ENCODE measurements at places on chromosomes 4 and X. TPM values are rescaled to one million over a fixed set of nuclear protein-coding genes. Genes with fewer than 3 reads are reported as not detected.

The ZNF330 gene
- polyA plus RNA-seq = 49.7 TPM

The TEX13B gene
- not detected for polyA plus RNA-seq

The GYPE gene
- 0.70 TPM for polyA plus RNA-seq

The ADRA2C gene
- polyA plus RNA-seq = 0.90 TPM

The MAGEE2 gene
- 0.37 TPM for polyA plus RNA-seq

The UNC5C gene
- polyA plus RNA-seq = 4.1 TPM

The PAGE4 gene
- not detected for polyA plus RNA-seq

The TMEM156 gene
- polyA plus RNA-seq = 1.7 TPM

The F8A2 gene
- polyA plus RNA-seq = not detected

- H3K4me1 ChIP-seq = peaks cover 15% of the 10 kb centered on the region
- peak overlapping the region; percentile 87 for H3K27ac ChIP-seq
- DNase-seq = no peak
- H3K4me3 ChIP-seq = peak overlapping the region; percentile 93
Measured at GRCh38 chr4:75723163-75724065, 963 bp upstream of the USO1 start.

DNA sequence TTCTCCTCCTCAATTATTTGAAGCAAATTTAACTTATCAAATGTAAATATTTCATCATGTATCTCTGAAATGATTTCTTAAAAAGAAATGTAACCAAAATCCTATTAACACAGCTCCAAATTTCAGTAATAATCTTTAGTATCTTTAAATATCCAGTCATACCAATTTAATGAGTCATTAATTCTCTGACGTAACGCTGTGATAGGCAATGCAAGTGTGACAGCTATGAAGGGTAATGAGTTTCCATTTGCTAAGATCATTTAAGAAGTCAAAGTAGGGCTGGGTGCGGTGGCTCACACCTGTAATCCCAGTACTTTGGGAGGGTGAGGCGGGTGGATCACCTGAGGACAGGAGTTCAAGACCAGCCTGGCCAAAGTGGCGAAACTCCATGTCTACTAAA lies 15.6 kb downstream of the RPS3A start:
- no peak for DNase-seq
- H3K36me3 ChIP-seq = peaks cover 29% of the 10 kb centered on the region
- no peaks in the 10 kb centered on the region for H3K4me1 ChIP-seq

GRCh38 chr4:170256807-170257206 lies 167.1 kb upstream of the AADAT start:
- no peak for DNase-seq
- no peaks in the 10 kb centered on the region for H3K36me3 ChIP-seq
- H3K4me3 ChIP-seq = no peak overlapping the region

DNA sequence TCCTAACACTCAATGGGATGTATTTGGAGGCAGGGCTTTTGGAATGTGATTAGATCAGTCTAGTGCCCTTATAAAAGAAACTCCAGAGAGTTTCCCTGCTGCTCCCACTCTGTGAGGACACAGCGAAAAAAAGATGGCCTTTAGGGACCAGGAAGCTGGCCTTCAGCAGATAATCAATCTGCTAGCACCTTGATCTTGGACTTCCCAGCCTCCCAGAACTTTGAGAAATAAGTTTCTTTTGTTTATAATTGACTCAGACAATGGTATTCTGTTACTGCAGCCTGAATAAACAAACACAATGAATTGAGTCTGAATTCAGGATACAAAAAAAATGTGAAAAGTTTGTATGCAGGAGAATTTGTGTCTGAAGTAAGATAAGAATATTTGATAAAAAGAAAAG lies 842.1 kb downstream of the FSTL5 start:
- DNase-seq = no peak
- no peaks in the 10 kb centered on the region for H3K36me3 ChIP-seq
- no peak overlapping the region for H3K4me3 ChIP-seq
- no peaks in the 10 kb centered on the region for H3K27me3 ChIP-seq

DNA sequence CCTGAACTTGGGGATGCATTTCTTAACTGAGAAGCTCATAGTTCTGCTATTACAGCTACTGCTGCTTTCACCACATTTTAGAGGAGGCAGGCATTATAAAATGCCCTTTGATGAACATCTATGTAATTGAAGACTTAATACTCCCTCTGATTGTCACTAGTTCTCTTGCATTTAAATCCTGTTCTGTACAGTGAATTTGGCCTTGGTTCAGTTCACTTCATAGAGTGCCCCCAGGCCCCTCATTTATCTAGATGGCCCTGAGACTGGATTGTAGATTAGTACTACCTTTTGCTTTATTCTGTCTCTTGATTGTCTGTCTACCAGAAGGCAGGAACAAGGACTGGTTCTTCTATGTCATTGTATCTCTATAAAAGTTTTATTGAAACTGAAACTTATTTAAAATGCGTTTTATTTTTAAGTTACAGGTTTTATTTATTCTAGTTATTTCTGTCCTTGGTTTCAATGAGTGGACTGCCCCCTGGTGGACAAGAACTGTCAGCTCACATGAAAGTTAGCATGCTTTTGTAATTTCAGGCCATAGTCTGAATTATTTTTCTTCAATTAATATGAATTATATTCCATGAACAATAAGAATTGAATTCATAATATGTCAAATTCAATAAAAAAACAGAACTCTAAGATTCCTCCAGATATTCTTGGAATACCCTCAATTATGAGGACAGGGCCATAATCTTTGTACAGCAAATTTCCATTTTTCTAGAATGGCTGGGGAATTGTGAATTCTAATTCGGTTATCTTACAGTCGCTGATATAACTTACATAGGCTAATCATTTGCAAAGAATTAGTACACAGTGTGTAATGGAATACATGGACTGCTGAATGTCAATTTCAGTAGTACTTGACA lies 47.2 kb upstream of the TMEM33 start:
- H3K27me3 ChIP-seq = peaks cover 36% of the 10 kb centered on the region
- no peaks in the 10 kb centered on the region for H3K36me3 ChIP-seq
- peaks cover 6% of the 10 kb centered on the region for H3K4me1 ChIP-seq
- no peak overlapping the region for H3K4me3 ChIP-seq

- H3K36me3 ChIP-seq = no peaks in the 10 kb centered on the region
- H3K4me1 ChIP-seq = no peaks in the 10 kb centered on the region
- no peak overlapping the region for H3K4me3 ChIP-seq
- DNase-seq = no peak
- no peaks in the 10 kb centered on the region for H3K27me3 ChIP-seq
Measured at GRCh38 chr4:44912980-44913379, 186.6 kb upstream of the GNPDA2 start.

DNA sequence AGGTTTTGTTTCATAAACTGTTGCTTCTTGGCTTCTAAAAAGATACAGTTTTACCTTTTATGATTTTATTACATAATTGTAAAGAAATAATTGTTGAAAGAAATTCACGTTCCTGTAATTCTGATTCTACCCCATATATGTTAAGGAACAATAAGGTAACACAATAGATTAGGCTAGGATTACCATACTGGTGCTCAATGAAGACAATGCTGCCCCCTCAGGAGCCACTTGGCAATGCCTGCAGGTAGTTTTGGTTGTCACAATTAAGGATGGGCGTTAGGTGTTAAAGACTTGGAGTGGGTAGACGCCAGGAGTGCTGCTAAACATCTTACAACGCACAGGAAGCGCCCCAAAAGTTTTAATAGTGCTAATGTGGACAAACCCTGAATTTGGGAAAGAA lies 133.2 kb downstream of the NLGN4X start:
- DNase-seq = no peak
- H3K4me1 ChIP-seq = no peaks in the 10 kb centered on the region
- H3K27ac ChIP-seq = no peak overlapping the region
- no peaks in the 10 kb centered on the region for H3K36me3 ChIP-seq
- H3K4me3 ChIP-seq = no peak overlapping the region

DNA sequence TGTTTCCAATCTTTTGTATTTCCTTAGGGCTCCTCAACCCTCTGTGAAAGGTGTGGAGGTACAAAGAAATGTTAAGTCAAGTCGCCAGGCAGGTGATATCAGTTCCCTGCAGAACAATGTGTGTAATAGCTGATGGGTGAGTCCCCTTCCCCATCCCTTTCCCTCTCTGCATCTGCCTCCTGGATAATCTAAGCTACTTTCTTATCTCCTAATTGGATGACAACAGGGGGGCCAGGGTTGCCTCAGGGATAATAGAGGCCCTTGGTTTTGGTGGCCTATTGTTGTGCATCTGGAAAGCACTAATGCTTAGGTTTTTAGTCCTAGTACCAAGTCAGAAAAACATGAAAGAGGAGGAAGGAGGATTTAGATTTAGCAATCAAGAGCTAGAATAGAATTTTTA lies 29.1 kb downstream of the MAGED1 start:
- H3K27ac ChIP-seq = no peak overlapping the region
- H3K4me3 ChIP-seq = no peak overlapping the region
- H3K36me3 ChIP-seq = no peaks in the 10 kb centered on the region
- no peaks in the 10 kb centered on the region for H3K4me1 ChIP-seq

GRCh38 chrX:96433409-96434077 lies 251.1 kb upstream of the DIAPH2 start:
- no peak overlapping the region for H3K4me3 ChIP-seq
- no peak overlapping the region for H3K27ac ChIP-seq
- H3K36me3 ChIP-seq = no peaks in the 10 kb centered on the region
- no peaks in the 10 kb centered on the region for H3K27me3 ChIP-seq

- H3K36me3 ChIP-seq = no peaks in the 10 kb centered on the region
- H3K27ac ChIP-seq = no peak overlapping the region
- no peak overlapping the region for H3K4me3 ChIP-seq
- H3K4me1 ChIP-seq = no peaks in the 10 kb centered on the region
Measured at GRCh38 chr4:54843106-54843505, 185.3 kb downstream of the KIT start.

GRCh38 chr4:139675651-139676050 lies 10.0 kb downstream of the MGST2 start:
- no peaks in the 10 kb centered on the region for H3K27me3 ChIP-seq
- peaks cover 4% of the 10 kb centered on the region for H3K4me1 ChIP-seq
- H3K36me3 ChIP-seq = peaks cover 38% of the 10 kb centered on the region

- no peaks in the 10 kb centered on the region for H3K36me3 ChIP-seq
- no peaks in the 10 kb centered on the region for H3K27me3 ChIP-seq
- H3K27ac ChIP-seq = peak overlapping the region; percentile 96
- no peak for DNase-seq
Measured at GRCh38 chr4:78779280-78779679, 3.1 kb downstream of the BMP2K start.

DNA sequence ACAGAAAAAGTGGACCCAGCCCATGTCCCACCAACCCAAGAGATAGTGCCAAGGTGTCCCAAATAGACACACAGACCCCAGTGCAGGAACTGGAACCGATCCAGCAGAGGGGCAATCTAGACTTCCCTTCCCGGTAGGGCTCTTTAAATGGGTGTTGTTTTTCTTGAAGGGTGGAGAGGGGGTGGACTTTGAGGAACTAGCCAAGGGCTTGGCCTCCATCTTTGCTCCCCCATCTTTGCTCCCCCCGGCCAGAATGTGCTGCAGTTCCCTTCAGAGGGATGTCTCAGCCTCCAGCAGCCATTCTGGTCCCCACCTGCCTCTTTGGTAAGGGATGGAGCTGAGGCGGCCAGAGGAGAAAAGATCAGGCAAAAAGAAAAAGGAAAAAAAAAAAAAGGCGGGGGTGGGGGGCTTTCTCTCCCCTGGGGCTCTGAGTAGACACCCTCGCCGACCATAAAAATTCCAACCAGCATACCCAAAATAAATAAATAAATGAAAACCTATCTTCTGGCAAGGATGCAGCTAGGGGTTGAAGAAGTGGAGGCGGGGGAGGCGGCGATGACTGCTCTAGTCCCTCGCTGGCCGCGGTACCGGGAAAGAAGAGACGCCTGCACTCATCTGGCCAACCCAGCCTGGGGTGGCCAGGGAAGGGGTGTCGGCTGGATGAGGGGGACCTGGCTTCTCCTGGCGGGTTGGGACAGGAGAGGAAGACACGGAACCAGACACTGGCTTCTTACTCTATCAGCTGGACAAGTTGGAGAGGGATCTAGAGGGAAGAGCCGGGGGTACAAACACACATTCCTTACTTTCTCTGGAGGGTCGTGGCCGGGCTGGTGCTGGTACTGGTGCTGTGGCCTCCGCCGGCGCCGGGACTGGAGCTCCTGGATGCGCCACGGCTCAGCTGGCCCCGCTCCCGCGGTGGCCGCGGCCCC lies 38.5 kb upstream of the IQSEC2 start:
- H3K4me1 ChIP-seq = peaks cover 3% of the 10 kb centered on the region
- H3K27ac ChIP-seq = no peak overlapping the region
- H3K36me3 ChIP-seq = no peaks in the 10 kb centered on the region
- peaks cover 46% of the 10 kb centered on the region for H3K27me3 ChIP-seq
- H3K4me3 ChIP-seq = peak overlapping the region; percentile 13

DNA sequence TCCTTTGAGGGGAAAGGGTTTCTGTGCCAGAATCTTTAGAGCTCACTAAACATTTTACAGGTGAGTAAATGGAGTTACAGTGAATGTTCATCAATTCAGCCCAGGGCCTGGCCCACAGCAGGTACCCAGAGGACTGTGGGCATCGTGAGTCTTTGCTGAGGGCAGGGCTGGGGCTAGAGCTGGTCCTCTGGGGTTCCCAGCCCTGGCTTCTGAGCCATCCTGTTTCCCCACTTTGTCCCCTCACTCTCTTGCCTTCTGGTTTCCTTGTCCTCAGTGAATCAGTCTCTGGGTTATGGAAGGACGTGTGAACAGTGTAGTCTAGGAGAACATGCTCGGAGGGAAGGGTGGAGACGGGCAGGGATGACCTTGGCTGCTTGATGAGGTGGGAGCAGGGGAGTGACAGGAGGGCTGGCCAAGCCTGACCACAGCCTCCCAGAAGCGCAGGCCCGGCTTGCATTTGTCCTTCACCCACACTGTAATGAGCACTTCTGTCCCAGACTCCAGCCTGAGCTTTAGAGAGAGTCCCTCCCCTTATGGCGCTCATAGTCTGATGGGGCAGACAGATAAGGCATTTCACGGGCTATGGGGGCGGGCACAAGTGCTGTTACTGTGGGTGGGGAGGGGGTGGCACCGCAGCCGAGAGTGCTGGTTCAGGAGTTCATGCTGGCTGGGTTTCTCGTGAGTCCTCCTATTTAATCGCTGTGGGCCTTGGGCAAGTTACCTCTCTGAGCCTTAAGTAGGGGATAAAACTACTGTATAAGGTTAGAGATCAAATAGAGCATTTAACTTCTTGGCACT lies 17.3 kb downstream of the TBC1D14 start:
- H3K27ac ChIP-seq = peak overlapping the region; percentile 88
- peaks cover 49% of the 10 kb centered on the region for H3K4me1 ChIP-seq
- H3K27me3 ChIP-seq = no peaks in the 10 kb centered on the region
- peak; percentile 95 for DNase-seq
- no peak overlapping the region for H3K4me3 ChIP-seq

DNA sequence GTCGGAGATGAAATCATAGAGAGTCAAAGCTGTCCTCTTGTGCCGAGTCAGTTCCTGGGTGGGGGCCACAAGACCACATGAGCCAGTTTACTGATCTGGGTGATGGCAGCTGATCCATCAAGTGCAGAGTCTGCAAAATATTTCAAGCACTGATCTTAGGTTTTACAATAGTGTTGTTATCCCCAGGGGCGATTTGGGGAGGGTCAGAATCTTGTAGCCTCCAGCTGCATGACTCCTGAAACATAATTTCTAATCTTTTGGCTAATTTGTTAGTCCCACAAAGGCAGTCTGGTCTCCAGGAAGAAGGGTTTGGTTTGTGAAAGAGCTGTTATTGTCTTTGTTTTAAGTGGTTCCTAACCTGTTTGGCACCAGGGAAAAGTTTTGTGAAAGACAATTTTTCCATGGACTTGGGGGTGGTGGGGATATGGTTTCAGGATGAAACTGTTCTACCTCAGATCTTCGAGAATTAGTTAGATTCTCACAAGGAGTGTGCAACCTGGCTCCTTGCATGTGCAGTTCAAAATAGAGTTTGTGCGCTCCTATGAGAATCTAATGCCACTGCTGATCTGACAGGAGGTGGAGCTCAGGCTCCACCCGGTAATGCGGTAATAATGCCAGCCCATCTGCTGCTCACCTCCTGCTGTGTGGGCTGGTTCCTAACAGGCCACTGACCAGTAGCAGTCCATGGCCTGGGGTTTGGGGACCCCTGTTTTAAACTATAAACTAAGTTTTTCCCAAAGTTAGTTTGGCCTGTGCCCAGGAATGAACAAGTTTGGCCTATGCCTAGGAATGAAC lies 29.2 kb downstream of the METAP1 start:
- H3K27ac ChIP-seq = peak overlapping the region; percentile 84
- H3K4me1 ChIP-seq = peaks cover 45% of the 10 kb centered on the region
- peak; percentile 51 for DNase-seq
- H3K27me3 ChIP-seq = no peaks in the 10 kb centered on the region
- peak overlapping the region; percentile 17 for H3K4me3 ChIP-seq

All from large intestine (tissue), 12 donors.